Myocyte (in vitro differentiated cells): ENCODE measurements at places on chromosomes 3 and 15. TPM values are rescaled to one million over a fixed set of nuclear protein-coding genes. Genes with fewer than 3 reads are reported as not detected.

The TLR9 gene
- 0.05 TPM in 1 of 2 replicates, not detected in the other for total RNA-seq

The SLC12A8 gene
- total RNA-seq: 10.2 and 12.2 TPM in 2 replicates

The IQCH gene
- total RNA-seq: 5.4 and 6.9 TPM in 2 replicates

DNA sequence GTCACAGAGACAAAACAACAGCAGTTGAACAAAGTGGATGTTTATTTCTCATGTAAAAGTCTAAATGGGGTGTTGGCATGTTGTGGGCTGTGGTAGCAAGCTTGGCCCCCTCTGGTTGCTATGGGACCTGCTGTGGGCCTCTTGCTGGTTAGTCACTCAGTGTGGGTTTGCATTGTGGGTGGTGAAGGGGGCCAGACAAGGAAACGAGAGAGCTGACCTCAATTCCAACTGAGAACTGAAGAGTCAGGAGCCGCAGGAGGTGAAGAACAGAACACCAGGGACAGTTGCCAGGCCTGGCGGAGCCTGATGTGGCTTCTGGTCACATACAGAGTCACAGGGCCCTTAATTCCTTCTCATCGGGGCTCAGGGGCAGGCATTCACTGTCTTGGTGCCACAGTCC is 1.9 kb upstream of the ADPGK start:
- DNase-seq: peak; percentile 92

GRCh38 chr3:76715426-76715825 is 324.5 kb upstream of the ROBO2 start:
- no peak for DNase-seq

DNA sequence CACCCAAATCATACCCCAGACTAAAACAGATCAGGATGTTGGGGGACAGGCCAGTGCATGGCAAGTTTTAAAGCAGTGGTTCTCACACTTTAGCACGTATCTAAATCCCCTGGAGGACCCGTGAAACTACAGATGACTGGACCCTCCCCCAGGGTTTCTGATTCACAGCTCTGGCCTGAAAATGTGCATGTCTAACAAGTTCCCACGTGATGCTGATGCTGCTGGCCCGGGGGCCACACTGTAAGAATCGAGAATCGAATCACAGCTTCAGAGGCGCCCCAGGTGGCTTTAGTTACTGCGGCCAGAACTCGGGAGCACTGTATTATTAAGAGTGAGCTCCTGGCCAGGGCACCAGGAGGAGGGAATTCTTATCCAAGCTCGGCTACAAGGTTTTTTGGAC is 11.6 kb downstream of the ADAMTS17 start:
- no peak for DNase-seq

GRCh38 chr3:14640157-14640562 is 11.4 kb upstream of the CCDC174 start:
- no peak for DNase-seq

DNA sequence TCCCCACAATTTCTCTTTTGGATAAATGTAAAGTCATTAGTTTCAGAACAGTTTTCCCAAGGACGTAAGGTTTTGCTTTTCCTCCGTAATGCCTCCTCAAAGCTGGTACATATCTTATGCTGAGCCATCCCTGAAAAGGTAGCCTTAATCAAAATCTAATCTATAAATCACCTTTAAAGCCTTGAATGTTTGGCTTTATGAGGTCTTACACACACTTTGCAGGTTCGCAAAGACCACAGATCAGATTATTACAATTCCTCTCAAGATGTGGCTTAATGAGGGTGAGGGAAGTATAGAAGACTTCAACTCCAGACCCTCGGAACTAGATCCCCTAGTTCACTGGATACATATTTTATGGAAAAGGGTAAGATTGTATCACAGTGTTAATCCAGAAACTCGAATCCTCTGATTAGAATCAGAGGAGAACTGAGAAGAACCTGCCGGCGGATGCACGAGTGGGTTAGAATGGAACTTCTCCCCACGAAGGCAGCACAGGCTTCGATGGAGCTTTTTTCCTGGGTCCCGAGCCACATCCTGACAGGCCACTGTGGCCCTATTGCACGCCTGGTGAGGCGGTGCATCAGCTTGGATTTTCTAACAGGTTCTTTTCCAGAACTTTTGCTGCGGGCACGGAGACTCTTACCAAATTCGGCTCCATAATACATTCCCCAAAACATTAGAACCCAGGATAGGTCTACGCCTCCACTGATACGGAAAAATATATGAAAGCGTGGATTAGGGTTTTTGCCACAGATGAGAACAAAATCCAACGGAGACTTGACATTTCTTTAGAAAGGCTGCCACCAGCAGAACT is 1.2 kb downstream of the CTXND1 start:
- no peak for DNase-seq

DNA sequence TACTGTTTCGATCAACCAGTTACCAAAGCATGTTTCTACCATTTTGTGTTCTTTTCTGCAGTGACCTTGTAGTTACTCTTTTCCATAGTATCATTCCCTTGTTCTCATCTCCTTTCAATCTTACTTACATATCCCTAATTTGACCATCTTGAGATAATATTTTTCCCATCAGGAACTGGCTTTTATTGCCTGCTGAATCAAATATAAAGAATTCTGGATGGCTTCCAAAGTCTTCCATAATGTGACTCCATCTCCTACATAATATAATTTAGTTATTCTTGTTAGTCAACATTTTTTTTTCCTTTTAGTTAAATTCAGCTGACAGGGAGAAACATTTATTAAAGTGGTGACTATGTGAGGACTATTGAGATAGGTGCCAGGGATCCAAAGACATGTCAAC is 7.0 kb downstream of the USP8 start:
- DNase-seq: no peak

DNA sequence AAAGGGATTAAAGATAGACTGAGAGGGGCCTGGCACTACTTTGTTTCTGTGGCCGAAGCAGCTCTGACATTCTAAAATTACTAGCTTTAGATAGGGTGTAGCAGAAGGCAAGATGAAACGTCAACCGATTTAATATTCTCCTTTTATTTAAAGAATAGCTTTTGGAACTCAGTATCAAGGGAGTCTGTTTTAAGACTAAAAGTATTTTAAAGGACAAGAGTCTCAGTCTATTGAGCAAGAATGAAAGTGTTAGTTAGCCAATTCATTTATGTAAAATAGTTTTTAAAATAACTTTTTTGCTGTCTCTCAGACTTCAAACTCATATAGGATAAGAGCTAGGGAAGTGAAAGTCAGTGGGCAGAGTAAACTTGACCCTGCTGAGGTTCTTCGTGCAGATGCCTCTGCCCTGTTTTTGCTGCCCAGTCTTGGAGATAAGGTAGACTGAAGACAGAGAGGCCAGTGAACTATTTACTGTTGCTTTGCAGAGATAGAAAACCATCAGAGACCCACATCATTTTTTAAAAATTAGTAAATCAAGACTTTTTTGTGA is 1090.9 kb downstream of the ROBO2 start:
- no peak for DNase-seq
